ENCODE measurements at places on chromosomes 1 and 21.

DNA sequence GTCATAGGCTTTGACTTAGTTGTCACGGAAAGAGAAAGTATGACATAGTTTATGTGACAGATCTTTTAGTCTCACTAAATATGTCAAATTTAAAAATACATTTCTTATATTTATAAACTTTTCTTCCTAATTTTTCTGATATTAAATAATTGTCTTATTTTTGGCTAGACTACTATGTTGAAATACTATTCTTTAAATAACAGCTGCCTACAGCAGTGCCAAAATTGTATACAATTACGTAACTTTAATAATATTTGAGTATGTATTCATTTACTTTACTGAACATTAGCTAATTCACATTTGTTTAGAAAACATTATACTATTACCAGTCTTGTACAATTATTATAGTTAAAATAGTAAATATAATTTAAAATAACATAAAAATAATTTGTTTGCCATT is 137.4 kb downstream of the ADGRL4 start:
- DNase-seq: no peak

GRCh38 chr1:20486457-20487235 is 636 bp upstream of the CAMK2N1 start:
- DNase-seq: no peak

DNA sequence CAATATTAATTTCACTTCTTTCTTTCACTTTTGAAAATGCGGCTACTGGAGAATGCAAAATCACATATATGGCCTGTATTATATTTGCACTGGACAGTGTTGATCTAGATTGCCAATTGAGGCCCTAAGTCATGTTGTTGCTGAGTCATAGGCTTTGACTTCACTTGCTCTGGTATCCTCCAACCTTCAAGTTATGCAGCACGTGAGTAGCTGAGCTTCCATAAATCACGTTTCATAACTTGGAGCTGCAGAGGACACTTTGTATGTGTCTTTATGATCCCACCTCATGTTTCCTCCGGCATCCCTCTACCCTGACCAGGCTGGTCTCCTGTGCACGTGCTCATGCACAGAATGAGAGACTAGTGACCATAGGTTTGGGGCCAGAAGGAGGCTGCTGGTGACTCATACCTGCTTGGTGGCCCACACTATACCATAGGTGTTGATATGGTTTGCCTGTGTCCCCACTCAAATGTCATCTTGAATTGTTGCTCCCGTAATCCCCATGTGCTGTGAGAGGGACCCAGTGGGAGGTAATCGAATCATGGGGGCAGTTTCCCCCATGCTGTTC is 103.0 kb upstream of the TSPAN2 start:
- no peak for DNase-seq

DNA sequence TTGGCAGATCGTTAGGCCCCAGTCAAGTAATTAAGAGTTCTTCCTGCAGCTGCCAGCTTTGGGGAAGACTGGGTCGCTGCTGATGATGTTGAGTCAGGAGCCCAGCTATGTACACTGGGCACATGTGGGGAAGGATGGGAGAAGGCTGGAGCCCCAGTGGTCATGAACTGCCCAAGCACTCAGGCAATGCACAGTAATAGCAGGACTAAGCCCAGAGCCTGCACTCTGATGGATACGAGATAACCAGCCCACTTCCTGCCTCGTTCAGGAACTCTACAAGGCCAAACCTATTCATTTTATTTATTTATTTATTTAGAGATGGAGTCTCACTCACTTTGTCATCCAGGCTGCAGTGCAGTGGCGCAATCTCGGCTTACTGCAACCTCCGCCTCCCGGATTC is 81.1 kb upstream of the BTG3 start:
- DNase-seq: no peak

GRCh38 chr1:206713910-206714312 is 29.2 kb downstream of the MAPKAPK2 start:
- no peak for DNase-seq

DNA sequence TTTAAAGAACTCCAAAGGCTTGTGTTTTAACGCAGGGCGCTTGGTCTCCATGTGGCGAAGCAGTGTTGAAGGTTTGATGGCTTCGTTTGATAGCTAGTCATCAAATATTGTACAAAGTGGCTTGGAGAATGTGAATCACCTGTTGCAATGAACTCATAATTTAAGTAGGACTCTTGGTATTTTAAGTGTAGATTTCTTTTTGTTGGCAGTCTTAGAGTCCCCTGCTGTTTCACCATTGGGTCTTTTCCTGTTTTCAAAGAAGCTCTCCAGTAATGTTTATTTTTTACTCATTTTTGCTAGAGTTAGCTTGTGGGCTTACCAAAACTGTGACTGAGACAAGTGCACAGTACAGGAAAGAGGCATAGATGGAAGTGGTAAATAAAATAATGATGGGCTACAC is 26.2 kb downstream of the RASAL2 start:
- DNase-seq: no peak

DNA sequence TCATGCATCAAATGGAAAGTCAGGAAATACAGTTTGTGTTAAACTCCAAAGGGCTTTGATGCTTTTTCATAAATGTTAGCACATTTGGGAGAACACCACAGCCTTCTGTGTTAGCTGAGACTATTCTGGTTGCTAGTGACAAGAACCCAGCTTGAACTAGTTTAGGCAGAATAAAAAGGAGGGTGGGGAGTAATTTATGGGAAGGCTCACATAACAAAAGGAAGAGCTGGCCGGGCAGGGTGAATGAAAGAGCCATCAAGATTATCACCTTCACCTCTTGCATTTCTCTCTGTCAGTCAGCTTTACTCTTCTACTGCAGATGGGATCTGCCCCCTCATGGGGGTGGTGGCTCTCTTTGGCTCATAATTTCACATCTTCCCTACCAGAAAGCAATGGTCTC is 75.4 kb upstream of the VTCN1 start:
- no peak for DNase-seq

- DNase-seq: no peak
These were observed 17.5 kb downstream of the ASAP3 start for GRCh38 chr1:23466423-23466989.

- no peak for DNase-seq
These were observed 15.1 kb upstream of the EPB41 start for GRCh38 chr1:28899267-28899666.

DNA sequence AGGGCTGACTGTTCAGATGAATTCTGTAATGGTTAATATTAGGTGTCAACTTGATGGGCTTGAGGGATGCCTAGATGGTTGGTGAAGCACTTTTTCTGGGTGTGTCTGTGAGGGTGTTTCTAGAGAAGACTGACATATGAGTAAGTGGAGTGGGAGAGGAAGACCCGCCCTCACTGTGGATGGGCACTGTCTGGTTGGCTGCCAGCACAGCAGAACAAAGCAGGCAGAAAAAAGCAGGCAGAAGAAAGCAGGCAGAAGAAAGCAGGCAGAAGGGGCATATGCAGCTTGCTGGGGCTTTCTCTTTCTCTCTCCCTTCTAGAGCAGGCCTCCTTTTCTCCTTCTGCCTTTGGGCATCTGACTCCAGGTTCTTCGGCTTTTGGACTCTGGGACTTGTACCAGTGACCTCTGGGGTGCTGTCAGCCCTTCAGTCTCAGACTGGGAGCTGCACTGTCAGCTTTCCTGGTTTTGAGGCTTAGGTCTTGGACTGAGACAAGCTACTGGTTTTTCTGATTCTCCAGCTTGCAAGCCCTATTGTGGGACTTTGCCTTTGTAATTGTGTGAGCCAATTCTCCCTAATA is 42.9 kb upstream of the CD2 start:
- no peak for DNase-seq

DNA sequence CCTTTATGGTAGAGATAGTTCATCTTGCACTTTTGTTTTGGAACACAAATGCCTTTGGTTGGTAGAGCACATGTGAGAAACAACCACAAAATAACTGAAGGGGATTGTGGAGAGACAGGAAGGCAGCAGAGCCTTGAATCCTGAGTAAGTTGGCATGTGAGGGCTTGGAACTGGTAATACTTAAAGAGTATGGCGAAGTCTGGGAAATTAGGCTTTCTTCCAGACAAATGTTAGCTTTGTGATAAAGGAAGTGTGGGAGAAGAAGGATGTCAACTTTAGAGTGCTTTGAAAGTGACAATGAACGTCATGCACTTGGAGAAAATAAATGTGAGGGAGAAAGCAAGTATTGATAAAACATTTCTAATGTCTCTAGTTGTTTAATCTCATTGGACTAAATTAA is 476.3 kb upstream of the ZRANB2 start:
- no peak for DNase-seq

DNA sequence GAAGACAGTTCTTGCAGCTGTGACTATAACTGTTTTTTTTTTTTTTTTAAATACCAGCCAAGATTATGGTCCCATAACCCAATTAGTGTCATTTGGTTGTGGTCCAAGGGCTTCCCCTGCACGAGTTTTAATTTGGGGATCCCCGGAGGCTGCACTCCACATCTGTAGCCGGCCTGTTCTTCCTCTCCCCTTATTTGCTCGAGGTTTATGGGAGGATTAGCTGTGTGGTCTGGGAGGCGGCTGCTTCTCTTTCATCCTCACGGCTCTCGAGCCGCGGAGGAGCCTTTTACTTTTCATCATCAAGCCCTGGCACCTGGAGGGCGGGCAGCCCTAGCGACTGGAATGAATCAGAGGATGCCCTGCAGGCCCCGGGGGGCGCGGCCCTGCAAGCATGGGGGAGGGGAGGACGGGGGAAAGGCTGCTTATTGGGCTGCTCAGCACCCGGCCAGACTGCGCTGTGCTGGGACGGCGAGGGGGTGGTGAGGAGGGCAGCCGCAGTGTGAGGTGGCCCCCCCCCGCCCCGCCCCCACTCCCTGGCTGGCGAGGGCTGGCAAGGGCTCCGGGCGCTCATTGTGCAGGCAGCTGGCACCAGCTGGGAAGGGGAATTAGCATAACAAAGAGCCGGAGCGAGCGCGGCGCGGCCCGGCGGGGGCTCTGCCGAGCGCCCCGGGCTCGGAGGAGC is 18.5 kb downstream of the SERTAD4 start:
- DNase-seq: peak; percentile 83

DNA sequence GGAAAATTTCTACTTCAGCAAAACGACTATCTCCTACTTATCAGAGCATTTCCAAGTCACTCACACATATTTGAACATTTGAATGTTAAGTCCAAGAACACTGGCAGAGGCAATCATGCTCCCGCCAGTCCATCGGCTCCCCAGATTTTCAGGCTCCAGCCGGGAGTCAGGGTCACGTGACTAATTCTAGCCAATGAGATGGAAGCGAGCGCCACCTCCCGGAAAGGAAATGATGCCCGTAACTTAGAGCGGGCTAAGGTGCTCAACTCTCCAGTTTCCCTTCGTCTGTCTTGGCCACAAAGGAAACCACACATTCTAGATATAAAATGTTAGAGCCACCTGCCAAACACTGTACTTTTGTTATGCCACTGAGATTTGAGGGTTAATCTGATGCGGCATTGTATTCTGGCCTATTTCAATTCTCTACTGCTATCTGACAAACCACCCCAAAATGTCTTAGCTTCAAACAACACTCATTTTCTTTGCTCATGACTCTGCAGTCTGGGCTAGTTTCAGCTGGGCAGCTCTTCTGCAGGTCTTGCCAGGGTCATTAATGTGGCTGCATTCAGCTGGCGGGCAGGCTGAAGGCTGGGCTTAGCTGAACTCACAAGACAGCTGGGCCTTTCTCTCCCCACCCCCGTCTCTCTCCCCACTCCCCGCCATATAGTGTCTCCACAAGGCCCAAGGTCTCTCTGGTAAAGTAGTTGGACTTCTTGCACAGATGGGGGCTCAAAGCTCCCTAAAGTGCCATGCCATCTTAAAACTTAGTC is 16.5 kb upstream of the LHX4 start:
- peak; percentile 83 for DNase-seq

DNA sequence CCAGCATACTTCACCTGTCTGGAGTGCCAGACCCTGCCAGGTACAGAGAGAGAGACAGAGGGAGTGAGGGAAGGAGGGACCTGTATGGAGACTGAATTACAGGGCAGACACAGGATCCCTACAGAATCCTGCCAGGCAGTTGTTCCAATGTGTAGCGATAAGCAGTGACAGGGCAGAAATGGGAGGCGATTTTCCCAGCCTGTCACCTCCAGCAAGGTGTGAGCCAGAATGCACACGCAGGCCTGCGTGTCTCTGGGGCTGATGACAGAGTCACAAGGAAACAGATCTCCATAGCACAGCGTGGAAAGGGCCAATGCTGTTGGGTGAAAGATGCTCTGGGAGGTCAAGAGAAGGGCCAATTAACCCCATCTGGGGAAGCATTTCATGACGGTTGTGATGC is 111.3 kb downstream of the HIVEP3 start:
- DNase-seq: no peak

GRCh38 chr1:31442648-31442994 is 29.6 kb downstream of the SERINC2 start:
- DNase-seq: no peak

DNA sequence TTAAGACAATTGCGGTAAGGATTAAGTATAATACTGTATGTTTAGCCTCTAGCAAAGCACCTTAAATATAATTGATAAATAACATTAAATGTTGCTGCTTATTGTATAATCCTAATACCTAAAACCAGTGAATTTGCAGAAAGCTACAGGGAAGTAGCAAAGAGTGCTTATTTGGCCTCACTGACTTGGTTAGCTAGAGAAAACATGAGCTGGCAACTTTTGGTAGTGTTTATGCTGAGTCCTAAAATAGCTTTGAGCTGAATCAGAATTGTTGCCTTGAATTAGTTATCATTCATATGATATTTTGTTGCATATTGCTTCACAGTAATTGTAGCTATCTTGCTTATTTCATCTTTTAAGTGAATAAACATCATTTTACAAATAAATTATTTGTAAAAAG is 3.5 kb downstream of the TRIM67 start:
- DNase-seq: no peak

GRCh38 chr1:151705753-151706463 is 10.7 kb downstream of the CELF3 start:
- no peak for DNase-seq

GRCh38 chr1:10564063-10564462 is 89.3 kb downstream of the PEX14 start:
- DNase-seq: no peak

GRCh38 chr1:19620786-19621185 is 23.3 kb upstream of the NBL1 start:
- DNase-seq: no peak

GRCh38 chr1:15201849-15202551 is 45.0 kb upstream of the FHAD1 start:
- no peak for DNase-seq

GRCh38 chr1:65112811-65113210 is 35.2 kb upstream of the AK4 start:
- DNase-seq: no peak

DNA sequence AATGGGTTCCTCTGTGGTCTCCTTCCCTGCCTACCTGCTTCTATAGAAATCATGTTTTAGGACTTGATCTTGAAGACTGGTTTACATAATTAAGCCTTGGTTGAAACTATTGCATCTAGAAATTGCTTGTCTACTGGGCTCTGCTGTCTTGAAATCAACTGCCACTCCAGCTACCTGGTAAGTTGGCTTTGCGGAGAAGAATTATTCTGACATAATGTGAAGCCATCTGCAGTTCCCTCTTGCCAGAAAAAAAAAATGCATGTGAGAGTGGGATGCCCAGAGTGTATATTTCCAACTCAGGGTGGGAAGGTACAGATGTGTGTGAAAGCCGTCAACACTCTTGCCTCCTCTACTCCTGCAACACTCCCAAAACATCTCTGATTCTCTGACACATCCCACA is 27.2 kb downstream of the C8B start:
- DNase-seq: no peak

All from H1 (cell line).